ENCODE measurements at places on chromosomes 4 and X.

DNA sequence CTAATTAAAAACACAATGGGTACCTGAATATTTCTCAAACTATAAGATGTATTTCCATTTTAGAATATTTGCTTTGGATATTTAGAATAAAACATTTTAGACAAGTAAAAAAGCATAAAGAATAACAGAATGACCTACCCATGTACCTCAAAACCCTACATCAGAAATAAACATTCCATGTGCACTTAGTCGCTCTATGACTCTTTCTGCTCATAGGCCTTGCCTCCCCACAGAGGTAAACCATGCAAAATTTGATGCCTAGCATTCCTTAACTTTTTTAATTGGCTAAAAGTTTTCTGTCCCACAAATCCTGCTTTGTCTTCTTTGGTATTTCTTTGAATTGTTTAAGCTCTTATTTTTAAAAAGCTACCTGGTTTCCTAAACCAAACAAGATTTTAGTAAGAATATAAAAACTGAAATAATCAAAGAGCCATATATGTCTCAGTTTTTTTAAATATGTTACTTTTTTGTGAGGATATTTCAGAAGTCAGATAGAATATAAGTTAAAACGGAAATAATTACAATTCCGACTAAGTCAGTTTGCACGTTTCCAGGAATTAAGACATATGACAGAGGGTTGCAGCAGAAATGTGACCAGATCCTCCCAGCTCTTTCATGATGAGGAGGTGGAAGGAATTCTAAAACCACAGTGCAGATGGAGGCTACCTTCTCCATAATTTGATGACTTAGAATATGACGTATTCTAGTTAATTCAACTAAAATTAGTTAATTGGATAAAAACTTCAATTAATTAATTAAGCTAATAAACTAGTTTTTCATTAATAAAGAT, 102.5 kb downstream of the FIP1L1 start:
- no peak for DNase-seq

- no peak for DNase-seq
Observed at GRCh38 chr4:169251291-169252235, 19.2 kb downstream of the SH3RF1 start.

GRCh38 chr4:39657465-39657864, 18.8 kb upstream of the SMIM14 start:
- DNase-seq = no peak

- DNase-seq = no peak
Observed at GRCh38 chr4:120525106-120525505, 397.4 kb downstream of the PRDM5 start.

- DNase-seq = no peak
Observed at GRCh38 chr4:113815826-113816225, 54.3 kb upstream of the CAMK2D start.

DNA sequence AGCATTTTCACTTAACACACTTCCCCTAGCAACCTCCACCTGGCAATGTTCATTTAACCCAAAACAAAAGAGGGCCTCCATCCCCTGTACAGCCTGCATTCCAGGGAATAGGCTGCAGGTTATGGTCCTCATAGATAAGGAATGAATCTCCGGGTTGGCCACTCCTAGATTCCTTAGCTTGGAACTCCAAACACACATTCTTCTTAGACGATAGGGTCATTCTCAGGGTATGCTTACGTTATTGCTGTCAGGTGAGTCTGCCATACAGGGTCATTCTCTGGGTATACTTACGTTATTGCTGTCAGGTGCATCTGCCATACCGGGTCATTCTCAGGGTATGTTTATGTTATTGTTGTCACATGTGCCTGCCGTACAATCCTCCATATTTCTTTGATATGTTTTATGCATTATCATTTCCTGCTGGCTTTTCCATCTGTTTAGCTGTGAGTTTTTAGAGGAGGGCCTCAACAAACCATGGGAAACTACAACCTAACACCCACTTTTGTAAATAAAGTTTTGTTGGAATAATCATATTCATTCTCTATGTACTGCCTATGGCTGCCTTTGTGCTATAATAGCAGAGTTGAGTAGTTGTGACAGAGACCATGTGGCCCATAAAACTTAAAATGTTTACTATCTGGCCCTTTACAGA, 8.2 kb upstream of the AFF1 start:
- DNase-seq = no peak

DNA sequence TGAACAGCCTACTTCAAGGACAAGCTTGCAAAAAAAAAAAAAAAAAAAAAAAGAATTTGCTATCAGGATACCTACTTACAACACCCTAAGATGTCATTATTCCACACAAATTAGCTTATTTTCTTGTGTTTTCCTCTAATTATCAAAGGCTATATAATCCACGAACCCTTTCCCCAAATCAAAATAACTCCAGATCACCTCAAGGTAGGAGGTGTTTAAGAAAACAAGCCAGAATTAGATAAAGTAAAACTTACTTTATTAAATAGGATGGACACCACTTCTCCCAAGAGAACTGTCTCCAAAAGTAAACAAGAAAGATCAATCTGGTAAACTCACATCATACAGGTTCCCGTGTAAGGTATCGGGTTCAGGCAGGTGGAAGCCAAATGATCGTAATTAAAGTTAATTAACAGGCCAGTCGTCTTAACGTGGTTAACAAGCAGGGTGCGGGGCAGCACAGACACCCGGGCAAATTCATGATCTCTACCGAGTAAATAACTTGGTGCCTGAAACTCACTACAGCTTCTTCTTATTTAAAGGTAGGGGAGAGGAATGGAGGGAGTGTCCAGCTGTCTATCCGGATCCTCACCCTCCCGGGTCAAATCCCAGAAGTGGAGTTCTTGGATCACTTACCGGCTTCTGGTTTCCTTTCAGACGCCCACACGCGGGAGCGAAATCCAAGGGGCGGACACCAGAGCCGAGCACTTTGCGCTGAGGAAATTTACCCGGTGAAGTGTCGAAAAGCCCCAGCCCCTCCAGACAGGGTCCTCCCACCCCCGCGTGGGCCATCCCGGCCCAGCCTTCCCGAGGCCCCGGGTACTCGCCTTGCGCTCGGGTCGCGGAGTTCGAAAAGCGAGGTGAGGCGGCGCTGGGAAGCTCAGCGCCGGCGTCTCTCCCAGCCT, 708 bp downstream of the ARAP2 start:
- peak; percentile 52 for DNase-seq

GRCh38 chrX:2574271-2574670, 73.5 kb upstream of the DHRSX start:
- DNase-seq = no peak

DNA sequence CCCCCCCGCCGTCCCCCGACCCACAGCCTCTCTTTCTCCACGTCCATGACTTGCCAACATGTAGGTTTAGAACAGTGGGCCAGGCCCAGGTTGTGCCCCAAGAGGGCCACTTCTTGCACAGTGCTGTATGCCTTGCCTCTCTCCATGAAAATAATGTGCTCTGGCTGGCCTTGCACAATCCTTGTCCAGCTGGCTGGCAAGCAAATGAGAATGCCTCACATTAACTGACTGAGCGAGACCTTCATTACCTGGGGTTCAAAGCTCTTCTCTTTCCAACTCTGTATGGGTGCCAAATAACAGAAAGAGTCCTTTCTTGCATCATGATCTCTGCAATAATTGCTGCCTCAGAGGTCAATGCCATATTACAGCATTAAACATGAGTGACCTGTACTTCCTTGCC, 416.6 kb downstream of the FGF13 start:
- no peak for DNase-seq

DNA sequence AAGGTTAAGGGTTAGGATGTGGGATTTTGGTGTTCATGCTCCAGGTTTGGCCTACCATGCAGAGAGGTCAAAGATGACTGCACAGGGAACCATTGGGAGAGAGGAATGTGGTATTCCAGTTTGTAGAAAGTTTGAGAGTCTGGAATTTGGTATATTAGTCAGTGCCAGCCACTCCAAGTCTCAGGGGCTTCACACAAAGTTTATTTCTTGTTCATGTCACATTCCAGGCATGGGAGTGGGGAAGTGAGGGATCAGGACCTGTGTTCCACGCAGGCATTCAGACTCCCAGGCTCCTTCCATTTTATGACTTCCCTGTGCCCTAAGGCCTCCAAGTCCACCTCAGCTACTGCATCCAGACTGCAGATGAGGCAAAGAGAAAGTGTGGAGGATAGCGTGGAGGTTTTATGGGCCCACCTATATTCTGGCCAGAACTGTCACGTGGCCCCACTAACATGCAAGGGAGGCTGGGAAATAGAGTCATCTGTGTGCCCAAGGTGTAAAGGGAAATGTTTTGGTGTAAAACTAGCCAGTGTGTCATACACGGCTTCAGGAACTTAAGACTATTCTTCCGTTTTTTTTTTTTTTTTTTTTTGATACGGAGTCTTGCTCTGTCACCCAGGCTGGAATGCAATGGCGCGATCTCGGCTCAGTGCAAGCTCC, 140.6 kb upstream of the SCML1 start:
- no peak for DNase-seq

DNA sequence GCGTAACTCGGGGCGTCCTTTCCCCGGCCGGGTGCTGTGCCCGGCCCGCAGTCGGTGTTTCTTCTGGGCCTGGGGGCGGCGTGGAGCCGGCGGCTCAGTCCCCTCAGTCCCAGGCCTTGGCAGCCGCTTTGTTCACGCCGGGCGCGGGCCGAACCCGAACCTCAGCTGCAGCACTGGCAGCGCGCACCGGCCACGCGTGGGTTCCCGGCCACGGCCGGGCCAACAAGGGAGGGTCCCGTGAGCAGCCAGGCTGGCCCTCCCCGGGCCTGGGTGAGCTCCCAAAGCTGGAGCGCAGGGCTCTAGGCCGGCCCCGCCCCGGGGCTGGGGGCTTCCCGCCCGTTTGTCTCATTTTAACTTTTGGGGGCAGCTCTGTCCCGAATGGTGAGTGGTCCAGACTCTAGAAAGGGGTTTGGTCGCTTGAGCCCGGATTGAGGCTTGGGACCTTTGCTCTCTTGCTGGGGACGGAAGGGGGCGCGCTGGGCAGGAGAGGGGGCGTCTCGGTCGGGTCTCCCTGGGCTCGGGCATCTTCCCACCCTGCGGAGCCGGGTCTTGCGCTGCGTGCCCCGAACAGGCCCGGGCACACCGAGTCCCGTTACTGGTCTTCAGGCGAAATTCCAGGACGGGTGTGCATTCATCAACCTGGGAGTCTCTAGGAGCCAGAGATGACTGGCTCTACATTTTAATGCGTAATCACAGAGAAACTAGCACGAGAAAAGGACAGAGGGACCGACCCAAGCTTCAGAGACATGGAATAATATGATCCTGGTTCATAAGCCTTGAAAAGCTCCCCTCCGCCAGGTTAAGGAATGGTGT, 177.1 kb downstream of the CBR4 start:
- DNase-seq = no peak

DNA sequence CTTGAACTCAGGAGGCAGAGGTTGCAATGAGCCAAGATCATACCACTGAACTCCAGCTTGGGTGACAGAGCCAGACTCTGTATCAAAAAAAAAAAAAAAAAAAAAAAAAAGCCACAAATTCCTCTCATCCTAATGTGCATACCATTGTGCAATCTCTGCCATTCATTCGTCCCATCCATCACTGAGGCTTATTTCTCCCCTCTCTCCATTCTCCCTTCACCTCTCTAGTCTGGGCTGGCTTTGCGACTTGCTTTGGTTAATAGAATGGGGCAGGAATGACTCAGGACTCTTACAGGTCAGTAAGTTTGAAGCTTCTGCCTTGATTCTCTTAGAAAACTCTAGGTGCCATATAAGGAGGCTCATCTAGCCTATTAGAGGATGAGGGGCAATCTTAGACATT, 60.3 kb upstream of the DDX3X start:
- no peak for DNase-seq

DNA sequence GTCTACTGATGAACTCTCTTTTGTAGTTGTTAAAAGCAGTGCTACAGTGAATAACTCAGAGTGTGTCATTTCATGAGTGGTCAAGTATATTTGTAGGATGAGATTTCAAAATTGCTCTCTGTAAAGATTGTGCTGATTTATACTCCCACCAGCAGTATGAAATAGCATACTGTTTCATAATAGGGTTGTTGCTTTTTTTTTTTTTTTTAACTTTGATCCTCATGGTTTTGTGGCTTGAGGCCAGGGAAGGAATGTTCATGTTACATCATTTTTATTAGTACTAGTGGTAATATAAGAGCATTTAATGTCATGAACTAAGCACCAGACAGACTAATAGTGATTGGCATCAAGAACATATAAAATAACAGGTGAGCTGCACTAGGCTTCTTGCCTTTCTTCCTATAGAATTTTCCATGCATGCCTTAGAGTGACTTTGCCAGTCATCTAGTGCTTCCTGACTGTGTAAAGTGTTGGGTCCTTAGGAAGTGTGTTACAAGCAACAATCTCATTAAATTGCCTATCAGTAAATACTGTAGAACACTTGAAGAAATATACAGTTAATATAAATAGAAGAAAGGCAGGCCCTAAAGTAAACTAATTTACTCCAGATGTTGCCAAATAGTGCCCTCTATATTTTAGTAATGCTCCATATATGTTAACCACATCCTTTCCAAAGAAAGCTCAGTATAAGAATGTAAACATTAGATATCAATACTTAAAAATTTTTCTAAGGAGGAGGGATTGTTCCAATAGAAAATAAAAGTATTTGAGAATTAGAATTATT, 38.6 kb upstream of the MSMO1 start:
- DNase-seq = no peak

DNA sequence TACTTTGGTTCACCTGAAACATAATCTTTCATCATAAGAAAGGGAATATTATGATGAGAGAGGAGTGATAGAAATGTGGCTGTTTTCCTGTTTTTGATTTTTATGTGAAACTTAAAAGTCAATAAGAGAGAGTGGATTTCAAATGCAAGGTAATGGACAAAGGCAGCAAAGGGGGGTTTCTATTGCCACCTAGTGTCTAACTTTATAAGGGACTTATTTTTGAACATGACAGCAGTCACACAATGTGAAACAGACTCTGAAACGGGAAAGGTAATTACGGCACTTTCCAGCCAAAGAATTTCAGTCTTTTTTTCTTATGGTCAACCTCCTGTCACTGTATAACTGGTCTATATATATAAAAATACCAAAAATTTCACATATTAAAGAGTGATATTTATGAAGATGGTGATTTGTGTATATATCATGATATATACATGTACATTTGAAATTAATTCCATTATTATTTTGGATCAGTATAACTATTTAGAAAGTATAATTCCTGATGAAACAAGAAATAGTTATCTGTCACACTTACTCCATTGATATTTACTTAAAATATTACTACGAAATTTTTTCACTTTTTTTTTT, 127.1 kb downstream of the FBXO8 start:
- DNase-seq = peak; percentile 33

DNA sequence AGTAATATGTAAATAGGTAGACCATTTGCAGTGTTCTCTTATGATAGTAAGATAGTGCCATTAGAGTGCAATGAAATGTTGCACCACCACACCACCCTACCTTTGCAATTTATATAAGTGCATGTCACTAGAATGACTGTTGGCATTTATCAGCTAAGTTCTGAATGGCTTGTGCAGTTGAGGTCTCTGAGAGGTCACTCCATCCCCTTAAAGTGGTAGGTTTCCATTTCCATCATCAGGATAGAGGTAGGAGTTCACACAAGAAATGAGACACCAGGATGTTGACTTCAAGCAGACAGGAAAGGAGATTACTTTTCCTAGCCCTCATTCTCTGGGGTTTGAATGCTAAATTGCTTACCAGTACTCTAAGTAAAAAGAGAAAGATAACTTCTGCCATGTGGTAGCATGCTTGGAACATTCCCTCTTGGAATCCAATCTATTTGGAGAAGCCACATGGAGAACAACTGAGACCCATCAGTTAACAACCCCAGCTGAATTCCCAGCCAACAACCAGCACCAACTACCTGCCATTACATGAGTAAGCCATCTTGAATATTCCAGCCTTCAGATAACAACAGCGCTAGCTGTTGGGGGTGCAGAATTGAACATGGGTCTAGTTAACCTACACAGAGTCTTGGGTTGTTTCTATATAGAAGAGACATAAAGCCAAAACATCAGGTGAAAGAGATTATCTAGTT, 6.7 kb upstream of the LRBA start:
- DNase-seq = no peak

Measured in NCI-H345 (cell line).